Stimulated activated CD4-positive, alpha-beta T cell treated with anti-CD3 and anti-CD28 coated beads, Interleukin-12 subunit alpha, Interleukin-12 subunit beta, amount 100 ng/mL, for 4 hours (primary cell): ENCODE measurements at places on chromosomes 16 and 17.
A peak's percentile ranks its signal among the peaks of the same experiment; 100 is the strongest.

- DNase-seq: no peak
Measured at GRCh38 chr17:69575346-69575761, 160.9 kb downstream of the MAP2K6 start.

DNA sequence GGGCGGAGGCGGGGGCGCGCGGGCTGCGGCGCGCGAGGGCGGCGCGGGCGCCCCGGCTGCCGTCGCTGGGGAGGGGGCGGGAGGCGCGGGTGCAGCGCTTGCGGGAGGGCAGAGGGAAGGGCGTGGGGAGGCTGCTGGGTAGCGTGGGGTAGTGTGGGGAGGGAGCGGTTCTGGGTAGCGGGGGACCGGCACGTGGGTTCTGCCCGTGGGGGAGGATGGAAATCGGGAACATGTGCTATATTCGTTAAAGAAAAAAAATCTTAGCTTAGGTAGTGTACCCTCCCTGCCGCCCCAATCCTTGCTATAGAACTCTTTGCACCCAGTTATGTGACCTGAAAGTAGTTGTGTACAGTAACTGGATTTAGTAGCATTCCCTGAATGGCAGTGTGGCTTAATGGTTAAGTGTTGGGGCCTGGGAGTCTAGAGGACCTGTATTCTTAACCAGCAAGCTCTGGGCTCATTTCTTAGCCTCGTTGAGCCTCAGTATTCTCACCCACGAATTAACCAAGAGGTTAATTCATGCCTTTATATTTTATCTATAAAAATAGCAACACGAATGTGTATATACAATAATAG, 646 bp downstream of the RABEP1 start:
- peak; percentile 54 for DNase-seq

- DNase-seq: no peak
Measured at GRCh38 chr17:8488901-8489300, 53.2 kb downstream of the NDEL1 start.

DNA sequence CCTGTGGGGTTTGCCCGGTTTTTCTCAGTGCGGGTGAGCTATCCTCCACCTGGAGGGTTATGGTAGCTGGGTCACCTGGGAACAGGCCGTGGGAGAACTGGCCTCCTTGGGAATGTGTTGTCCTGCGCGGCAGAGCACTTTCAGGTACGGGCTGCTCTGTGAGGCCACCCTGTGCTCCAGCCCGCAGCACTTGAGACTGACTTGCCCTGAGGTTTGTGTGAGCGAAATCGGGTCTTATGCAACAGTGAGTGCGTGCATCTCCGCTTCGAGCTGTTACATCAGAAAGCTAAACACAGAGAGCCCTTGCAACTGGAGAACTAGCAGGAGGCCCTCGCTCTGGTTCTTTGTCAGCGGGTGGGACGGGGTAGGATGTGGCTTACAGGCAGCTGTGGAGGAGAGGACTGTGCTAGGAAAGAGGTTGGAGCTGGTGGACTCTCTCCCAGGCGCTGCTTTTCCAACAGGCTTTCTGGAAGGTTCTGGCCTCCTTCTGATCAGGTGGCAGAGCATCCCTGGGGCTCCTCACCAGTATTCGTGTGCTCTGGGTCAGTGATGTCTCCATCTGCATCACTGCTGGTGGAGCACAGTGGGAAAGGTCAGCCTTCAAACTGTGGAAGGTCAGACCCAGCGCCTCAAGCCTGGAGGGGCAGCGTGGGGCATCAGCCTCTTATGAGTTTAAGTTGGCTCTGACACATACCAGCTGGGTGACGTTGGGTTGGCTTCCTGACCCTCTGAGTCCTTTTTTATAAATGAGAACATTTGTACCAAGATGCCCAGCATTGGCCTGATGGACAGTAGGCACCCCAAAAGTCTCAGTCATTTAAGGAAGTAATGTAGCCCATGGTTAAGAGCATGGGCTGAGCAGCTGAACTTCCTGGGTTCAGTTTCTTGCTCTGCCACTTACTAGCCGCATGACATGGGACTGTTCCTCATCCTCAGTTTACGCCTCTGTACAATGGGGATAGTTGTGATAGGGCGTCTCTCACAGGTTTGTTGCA, 76.3 kb downstream of the KSR1 start:
- DNase-seq: no peak

DNA sequence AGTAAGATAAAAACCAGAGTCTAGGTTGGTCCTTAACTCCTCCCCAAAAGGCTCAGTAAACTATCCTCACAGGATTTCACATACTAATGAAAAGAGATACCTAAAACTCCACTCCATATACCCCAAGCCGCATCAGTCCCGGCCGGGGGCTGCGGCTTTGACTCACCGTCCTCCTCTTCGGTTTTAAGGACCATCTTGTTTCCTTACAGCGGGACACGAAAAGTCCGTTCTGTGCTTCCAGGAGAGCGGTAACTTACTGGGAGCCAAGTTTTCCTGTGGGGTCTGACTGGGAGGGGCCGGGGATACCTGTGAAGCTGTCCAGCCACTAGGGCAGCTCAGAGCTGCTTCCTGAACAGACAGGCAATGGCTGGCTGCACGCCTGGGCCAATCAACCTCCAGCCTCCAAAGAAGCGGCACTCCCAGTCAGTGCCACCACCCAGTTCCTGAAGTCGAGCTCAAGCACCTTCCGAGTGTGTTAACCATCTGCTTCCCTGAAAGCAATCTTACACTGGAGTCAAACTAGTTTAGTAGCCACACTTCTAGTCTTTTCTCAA, 45.5 kb downstream of the CYTH1 start:
- DNase-seq: peak; percentile 39
